CD4-positive, alpha-beta T cell treated with Interleukin-12 subunit alpha and Interleukin-12 subunit beta, for 1 hour (primary cell): ENCODE measurements at places on chromosomes 6 and 20.

- no peak for DNase-seq
Observed at GRCh38 chr6:156807795-156808194, 30.6 kb downstream of the ARID1B start.

DNA sequence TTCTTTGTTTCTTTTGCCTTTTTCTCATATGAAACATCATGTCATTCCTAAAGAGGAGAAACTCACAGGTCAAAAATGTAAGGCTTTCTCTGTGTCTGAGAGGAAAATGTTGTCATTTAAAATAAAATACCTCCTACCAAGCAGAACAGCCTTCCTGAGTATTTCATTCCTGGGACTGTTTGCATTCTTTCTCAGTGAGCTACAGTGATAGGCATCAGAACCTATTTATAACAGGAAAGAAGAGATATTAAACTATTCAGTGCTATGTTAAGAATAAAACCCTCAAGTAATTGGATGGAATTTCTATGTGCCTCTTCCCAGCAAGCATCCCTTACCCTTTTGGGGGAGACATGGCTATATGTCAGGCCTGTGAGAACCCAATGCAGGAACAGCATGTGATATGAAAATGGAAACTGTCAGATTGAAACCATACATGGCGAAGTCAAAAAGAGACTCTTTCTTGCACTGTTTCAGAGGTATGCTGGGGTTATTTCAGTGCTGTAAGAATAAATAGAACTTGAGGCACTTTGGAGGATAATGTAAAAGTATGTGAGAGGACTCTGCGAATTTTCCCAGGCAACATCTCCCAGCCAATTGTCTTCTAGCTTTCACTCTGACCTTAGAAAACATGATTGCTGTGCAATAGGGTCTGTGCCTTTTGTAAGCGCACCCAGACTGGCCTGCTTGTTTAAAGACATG lies 133.8 kb upstream of the CCN2 start:
- no peak for DNase-seq

DNA sequence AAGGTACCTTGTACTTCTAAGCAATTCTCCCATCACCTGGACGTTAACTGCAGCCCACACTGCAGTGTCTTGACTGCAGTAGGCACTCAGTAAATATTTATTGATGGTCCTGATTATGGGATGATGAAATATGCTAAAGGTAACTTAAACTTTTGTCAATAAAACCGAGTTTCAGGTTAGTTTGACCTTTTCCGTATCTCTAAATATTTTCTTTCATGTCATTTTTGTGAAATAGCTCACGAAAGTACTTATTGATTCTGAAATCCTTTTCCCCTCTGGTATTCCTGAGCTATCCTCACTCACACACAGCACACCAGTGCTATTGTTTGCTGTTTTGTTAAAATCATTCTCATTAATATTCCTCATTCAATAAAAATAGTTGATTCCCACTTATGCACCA lies 149.4 kb upstream of the ESR1 start:
- no peak for DNase-seq

DNA sequence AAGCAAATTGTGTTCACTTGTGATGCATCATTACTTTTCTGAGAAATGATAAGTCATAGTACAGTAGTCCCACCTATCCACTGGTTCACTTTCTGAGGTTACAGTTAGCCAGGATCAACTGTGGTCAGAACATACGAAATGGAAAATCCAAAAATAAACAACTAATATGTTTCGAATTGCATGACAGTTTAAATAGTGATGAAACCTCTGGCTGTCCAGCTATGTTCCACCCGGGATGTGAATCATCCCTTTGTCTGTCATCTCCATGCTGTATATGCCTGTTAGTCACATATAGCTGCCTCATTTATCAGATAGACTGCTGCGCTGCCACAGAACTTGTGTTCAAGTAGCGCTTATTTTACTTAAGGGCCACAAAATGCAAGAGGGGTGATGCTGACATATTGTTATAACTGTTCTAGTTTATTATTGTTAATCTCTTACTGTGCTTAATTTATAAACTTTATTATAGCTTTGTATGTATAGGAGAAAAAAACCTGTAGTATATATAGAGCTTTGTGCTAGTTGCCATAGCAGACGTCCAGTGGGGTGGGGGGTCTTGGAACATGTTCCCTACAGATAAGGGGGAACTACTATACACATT lies 29.2 kb downstream of the AFDN start:
- no peak for DNase-seq

GRCh38 chr6:169489563-169490245 lies 212.1 kb downstream of the WDR27 start:
- no peak for DNase-seq

DNA sequence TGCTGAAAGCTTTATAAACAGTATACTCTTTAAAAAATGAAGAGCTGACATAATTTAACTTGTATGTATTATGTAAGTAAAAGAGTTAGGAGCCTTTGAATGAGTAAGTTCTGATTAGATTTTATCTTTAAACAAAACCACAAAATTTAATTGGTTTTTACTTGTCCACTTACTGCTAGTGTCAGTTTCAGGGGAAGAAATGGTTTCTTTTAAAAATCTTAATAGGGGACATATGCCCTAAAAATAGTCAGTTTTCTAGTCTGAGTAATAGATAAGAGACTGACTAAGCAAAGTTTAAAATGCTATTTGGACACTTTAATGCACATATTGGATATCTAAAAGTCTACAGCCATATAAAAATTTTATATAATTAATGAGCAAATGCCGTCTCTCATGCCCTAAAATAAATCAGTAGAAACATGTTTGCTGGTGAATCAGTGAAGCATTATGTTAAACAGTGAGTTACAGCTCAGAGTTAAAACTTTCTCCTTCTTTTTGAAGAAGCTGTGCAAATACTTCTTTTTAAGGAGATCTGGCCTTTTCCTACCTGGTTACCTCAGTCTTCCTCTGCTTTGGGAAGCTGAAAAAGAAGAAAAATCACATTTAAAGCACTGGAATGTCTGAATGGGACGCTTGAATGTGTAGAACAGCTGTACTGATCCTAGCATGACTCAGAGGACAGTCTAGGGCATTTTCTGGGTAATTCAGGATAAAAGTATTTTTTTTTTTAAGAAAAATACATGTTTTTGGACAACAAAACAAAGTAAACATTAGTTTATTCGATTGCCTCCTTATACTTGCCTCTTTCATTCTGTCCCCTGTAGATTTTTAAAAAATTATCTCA lies 55.3 kb downstream of the CDH26 start:
- DNase-seq: no peak

GRCh38 chr6:52161689-52162438 lies 24.3 kb upstream of the IL17A start:
- no peak for DNase-seq

DNA sequence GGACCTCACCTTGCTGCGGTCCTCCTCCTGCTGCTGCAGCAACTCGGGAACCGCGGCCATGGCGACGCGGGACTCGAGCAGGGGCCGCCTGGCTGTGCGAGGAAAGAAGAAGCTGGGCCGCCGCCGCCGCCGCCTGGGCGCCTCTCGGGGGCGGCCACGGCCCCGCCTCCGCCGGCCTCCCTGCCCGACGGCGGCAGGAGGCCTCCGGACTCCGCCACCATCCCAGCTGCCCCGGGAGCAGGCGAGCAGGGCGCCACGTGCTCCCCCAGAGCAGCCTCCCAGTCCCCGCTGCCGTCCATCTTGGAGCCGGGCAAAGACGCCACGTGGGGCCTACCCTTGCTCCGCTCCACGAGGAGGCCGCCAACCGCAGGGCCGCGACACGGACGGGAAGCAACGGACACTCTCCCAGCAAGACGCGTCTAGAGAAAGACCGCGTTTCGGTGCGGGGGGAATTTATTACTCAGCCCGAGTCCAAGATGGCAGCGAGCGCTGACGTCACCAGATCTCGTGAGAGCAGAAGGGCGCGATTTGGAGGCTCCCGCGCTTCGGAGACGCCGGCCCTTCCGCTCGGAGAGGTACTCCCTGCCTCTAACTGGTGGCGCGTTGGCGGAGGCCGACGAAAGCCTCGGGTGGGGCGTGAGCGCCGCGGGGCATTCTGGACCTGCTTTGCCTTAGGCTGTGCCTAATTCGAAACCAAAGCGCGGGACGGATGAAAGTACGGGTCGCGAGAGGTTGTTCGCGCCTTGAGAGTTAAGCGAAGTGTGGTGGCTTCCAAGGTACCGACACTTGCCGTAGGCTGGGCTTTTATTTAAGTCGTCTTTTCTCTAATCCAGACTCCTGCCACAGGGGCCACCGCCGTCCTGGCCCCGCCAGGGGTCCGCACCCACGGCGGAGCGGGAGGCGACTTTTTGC lies at the start of the genes MGME1 and SNX5:
MGME1 (plus strand) TSS at position 653 of the 912 bp plus-strand sequence. CDS start 842 bp downstream, outside the sequence.
SNX5 (minus strand) TSS at position 429 of the 912 bp plus-strand sequence; CDS start at position 60, 369 bp downstream.
- peak; percentile 99 for DNase-seq

DNA sequence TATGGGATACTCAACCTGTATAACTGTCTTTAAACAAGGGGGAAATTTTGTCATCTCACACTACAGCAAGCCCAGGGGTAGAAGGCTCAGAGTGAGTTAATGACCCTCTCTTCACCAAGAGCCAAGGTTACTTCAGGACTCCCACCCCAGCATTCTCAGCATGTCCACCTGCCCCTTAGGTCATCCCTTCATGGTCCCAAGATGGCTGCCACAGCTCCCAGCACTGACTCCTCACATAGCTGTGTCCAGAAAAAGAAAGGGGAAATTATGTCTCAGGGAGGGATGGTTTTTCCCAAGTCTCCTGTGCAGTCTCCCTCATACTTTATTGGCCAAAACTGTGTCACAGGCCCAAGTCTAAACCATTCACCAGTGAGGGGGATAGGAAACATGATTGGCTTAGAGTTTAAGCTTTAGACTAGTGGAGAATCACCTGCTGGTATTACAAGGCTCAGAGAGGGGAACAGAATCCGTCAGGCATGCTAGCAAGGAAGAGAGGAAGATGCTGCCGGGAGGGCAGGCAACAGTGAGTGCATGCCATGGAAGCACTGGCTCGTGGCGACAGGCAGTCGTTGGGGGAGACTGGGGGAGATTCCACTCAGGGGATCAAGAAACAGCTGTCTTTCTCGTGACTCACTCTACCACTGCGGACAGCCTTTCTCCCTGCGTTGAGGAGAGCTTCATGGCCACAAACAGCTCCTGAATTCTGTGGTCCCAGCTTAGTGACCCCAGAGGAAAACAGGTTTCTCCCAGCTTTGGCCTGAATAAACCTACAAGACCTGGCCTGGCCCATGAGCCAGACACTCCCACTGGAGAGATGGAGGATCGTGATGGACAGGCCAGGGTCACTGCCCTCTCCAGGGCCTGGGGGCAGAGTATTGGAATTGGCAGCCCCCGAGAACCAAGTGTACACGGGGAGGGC lies 37.2 kb downstream of the HM13 start:
- no peak for DNase-seq

DNA sequence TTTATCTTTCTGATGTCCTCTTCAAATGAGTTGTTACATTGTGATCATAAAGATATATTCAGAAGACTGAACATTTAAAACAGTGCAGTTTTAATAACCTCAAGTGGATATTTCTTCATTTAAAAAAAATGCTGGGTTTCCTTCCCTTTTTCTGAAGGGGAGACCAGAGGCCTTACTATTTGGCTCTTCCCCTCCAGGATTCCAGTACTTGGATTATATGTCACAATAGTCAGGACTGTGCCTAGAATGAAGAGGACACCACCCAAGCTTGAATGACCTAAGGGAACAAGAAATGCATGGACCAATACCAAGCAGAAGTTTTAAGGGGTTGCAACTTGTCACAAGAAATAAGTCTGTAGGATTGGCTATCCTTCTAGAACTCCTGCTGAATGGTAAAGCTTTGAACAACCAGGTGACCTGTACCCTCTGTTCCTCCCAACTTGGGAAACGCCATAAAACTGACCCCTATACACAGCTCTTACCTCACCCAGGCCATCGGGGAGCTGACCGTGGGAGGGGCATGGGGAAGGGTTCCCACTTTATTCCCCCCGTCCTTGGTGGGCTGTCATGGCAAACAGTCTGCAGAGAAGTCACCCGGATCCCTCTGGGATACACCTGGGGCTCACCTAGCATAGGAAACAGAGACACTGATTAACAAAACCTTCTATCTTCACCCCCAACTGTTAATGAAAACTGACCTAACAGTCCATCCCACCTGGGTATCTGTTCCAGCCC lies 2.0 kb downstream of the FRS3 start:
- no peak for DNase-seq

DNA sequence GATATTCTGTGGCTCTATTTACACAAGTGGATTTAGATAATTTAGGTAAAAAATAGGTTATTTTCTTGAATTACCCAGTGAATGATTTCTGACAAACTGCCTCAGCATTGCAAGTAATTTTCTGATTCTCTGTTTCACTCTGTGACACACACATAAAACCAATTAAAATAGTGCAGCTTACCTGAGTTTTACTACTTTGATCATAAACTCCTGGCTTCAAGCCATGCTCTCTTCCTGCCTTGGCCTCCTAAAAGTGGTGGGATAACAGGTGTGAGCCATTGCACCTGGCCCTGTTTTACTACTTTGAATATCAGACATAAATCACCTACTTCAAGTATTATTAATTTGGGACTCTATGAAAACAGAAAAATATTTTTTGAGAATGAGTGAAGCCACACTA lies 462.9 kb downstream of the ADGRB3 start:
- DNase-seq: no peak

GRCh38 chr6:148701375-148701774 lies 45.5 kb upstream of the UST start:
- no peak for DNase-seq

DNA sequence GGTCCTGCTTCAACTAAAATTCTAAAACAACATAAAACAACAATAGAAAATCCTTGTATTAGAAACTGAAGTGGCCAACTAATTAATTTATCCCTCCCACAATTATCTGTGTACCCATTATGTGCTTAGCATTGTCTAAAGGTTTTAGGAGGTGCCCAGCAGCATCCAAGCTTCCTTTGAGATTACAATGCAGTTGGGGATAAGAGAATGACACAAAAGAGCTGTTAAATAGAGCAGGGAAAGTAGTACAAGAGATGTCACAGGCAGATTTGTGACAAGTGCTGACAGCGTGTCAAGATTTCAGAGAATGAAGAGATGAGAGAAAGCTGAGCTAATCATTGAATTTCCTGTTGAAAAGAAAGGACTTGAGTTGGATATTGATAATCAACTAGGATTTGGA lies 204.8 kb downstream of the OTOR start:
- DNase-seq: no peak

- DNase-seq: no peak
Observed at GRCh38 chr6:135521431-135521830, 23.9 kb upstream of the AHI1 start.

DNA sequence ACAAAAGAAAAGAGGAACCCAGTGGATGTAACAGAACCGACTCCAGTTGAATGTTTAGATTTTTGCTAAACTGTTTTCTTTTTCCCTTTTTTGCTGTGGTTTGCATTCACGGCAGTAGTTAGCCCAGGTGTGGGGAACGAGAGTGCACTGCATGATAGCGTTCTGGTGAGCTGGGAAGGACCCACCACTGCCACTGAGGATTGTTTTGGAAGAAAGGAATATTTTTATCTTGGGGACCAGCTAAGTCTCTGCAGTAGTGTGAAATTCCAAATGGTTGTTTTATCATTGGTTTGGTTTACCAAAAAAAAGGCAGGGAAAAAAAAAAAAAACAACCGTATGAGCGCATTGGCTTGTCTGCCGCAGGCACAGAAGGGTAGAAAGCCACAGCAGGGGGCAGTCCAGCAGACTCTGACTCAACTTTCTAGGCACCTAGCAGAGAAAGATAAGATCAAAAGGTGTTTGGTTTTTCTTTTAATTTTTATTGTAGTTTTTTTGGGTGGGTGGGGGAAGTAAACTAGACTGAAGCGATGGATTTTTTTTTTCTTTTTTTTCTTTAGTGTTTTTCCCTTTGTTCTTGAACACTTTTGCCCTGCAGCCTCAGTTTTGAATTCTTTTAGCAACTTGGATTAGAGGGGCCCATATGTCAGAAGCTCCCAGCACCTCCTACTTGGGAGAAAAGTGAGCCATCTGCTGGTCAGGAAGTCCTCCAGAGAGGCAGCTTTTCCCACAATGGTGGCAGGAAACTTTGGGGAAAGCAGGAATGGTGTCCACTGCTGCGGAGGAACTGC lies 13.5 kb upstream of the RAB5IF start:
- DNase-seq: peak; percentile 75

- DNase-seq: no peak
Observed at GRCh38 chr20:46334303-46334904, 26.1 kb upstream of the CDH22 start.
